ENCODE measurements at places on chromosomes 11 and 22.

DNA sequence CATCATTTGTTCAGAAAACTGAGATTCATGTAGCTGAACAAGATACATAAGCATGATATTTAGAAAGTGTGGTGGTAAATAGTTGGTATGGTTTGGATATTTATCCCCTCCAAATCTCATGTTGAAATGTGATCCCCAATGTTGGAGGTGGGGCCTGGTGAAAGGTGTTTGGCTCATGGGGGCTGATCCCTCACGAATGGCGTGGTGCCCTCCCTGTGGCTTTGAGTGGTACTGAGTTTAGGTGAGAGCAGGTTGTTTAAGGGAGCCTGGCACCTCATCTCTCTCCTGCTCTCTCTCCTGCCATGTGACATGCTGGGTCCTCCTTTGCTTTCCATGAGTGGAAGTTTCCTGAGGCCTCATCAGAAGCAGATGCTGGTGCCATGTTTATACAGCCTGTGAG is 48.1 kb downstream of the NXPE1 start:
- no peak for DNase-seq

GRCh38 chr22:33986954-33987353 is 66.7 kb upstream of the LARGE1 start:
- no peak for DNase-seq

DNA sequence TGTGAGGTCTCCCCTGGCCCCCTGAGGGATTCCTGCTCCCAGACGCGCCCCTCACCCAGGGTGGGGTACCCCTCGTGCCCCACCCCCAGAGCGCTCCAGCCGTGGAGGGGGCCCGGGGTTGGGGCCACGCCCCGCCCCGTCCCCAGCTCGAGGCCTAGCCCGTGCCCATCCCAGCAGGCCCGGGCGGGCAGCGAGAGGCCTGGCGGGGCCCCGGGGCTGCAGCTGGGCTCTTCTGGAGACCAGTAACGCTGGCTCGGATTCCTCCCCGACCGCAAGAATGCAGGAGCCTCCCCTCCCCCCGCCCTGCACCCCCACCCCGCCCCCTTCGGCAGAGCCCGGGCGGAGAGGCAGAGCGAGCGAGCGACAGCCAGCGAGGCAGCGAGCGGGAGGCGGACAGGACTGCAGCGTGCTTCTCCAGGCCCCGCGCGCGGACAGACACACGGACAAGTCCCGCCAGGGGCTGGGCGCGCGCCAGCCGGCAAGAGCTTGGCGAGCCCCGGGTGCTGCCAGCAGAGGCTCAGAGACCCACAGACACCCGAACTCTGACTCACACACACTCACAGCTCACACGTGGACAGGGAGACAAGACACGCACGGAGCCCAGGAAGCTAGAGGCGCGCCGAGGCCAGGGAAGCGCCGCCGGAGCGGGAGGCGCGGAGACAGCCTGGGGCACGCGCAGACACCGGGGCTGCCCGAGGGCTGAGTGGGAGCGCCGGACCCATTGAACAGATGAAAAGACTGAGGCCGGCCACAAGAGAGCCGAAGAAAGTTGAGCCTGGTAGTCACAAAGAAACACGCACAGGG is 15.2 kb downstream of the BCL9L start:
- peak; percentile 78 for DNase-seq

DNA sequence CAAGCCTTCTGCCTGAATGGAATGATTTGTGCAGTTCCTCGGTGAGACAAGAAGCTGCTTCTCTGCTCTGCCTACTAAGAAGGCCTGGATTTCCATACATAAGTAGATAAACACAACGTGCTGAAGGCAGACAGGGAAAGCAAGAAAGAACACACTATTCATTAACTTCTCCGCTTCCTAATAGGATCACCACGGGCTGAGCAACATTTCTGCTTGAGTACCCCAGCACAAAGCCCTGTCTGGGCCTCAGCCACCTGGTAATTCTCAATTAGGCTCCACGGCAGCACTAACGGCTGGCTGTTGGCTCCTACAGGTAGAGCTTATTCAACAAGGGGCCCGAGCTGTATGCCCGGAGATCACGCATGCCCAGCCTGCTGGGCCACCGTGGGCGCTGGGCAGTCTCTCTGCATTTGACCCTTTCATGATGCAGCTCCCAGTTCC is 1156.6 kb downstream of the TBC1D22A start:
- DNase-seq, result no peak

DNA sequence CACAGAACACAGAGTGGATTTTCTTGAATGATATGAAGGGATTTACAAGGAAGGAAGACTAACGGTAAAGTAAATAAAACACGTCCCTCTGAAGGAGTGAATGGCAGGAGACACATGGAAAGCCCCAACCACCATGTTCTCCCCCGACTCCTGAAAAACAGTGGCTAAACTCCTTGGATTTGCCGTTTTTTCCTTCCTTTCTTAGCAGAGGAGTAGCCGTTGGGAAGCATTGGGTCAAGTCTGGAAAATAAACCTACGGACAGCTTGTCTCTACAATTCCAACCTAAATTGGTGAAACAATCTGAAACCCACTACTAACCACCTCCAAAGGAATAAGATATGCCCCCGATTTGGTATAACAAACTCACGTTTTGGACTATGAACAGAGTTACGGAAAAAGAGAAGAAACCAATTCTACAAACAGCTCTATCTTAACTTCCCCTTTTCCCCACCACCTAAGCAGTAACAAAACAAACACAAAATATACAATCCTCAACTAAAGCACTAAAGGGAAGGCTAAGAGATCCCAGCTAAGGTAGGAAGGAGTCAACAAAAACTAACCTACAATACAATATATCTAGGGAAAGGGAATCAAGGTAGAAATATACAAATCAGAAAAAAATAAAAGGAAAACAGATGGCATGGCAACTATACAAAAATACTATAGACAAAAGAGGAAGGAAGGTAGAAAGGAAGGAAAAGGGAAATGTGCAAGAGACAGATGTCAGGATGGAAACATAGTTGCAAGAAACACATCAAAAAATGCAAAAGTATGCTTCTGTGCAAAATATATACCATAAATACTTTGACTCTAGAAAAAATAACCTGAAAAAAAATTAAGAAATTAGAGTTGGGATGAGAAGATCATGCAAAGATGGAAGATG is 43.8 kb upstream of the LYVE1 start:
- DNase-seq, result no peak

DNA sequence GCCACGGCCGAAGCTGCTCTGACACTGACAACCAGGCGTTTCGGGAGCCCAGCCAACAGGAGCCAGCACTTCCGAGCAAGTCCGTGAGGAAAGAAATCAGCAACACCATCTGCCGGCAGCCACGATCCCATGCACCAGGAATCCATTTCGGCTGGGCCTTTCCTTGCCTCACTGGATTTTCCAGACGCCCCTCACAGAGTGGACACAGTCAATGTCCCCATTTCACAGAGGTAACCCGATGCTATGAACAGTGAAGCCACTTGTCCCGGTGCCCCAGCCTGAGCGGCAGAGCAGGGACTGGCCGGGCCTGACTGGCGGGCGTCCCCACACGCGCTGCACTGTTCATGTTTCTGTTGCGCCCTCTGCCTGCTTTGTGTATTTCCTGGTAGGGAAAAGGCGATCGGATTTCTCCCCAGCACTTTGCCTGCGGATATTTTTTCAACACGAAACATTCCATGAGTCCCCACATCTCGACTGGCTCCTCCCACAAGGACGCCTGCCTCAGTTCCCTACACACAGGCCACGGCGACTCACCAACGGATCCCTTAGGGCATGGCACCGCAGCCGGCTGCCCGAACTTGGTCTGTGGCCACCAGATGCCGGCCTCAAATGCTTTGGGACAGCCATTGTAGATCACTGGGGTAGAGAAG is 55.3 kb downstream of the TRMU start:
- DNase-seq, result peak; percentile 62

DNA sequence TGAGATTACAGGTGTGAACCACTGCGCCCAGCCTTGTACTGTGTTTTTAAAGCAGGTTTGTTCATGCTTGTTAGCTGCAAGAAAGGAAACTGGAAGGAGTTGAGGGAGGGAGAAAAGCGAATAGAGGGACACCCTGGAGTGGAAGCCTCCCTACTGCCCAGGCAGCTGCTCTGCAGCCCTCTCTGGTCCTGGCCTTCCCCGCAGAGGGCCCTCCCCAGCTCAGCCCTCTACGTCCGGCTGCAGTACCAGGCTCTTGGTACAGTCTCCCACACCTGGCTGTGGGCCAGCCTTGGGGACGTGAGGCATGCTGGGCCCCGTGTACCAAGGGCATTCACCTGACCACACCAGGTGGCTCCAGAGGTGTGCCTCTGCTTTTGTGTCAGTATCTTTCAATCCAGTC is 70.8 kb downstream of the MED15 start:
- no peak for DNase-seq

DNA sequence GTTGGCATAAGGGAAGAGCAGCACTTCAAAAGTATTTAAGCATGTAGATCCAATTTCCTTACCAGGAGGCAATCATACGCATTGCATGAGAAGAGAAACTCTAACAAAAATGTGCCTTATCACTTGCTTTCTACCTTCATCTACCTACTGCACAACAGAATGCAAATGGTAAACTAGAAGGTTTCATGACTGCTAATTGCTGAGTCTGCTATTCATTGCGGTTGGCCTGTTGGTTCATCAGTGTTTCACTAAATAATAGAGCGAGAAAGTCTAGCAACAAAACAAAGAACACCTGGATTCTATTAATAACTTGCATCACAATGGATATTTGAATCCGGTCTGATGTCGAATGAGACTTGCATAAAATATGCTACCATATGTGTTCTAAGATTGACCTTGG is 229.0 kb downstream of the OPCML start:
- DNase-seq, result no peak

DNA sequence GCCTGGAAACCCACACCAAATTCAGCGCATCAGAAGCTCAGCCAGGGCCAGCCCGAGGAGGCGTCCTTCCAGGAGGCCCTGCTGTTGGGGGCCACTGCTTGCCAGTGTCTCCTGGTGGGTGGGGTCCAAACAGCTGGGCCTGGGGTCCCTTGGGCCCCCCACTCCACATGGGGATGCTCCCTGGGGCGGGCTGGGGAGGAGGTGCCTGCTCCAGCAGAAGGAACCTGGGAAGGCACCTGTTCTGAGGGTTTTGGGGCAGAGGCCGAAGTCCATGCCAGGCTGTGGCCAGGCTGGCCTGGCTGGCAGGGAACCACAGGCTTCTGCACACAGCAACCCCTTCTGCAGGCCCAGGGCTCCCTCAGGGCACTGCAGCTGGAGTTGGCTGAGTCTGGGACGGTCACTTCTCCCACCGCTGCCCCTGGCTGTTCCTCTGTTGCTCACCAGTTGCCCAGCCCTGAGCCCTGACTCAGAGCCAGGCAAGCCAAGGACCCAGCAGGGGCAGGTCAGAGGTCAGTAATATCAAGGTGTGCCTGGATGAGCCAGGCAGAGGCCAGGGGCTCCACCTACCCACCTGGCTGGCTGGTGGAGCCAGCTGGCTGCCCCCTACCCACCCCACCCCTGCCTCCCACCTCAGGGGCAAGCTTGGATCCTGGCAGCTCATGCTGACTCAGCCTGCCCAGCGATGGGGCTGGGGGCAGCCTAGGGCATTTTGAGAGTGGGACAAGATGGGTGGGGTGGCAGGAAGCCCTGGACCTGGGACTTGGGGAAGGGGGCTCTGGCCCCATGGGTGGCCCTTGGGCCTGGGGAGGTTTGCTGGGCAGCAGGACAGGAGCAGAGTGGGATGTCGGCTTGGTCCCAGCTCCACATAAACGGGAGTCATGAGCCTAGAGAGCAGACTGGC is 12.0 kb upstream of the PHLDA2 start:
- DNase-seq, result no peak

- no peak for DNase-seq
Observed at GRCh38 chr11:127656116-127656836, 655.7 kb upstream of the KIRREL3 start.

DNA sequence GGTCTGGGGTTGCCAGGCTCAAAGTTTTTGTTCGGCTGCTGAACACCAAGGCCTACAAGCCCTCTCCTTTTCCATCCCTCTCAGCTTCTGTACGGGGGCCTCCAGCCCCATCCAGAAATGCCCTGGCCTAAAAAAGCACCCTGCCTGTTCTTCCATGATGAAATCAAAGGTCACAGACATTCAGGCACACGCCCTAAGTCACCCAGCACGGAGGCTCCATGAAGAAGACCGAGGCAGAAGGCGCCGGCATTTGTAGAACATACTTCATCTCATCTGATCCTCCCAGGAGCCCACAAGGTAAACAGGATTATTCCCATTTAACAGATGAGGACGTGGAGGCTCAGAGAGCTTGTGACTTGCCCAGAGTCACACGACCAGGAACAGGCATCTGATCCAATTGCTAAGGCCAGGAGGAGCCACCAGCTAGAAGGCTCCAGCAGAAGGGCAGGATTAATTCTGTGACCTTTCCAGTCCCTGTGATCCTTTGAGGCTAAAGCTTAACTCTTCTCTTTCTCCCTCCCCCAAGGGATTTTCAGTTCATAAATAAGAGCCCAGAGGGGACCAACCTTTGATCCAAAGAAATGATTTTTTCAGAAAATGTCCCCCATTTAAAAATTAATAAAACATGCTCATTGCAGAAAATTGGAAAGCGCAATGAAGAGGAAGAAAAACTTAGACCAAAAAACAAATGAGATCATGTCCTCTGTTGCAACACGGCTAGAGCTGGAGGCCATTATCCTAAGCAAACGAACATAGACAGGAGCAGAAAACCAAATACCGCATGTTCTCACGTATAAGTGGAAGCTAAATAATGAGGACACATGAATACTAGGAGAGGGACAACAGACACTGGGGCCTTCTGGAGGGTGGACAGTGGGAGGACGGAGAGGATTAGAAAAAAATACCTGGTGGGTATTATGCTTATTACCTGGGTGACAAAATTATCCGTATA is 38.7 kb downstream of the CYTH4 start:
- no peak for DNase-seq

- DNase-seq, result no peak
Observed at GRCh38 chr11:17845431-17845881, 110.9 kb downstream of the KCNC1 start.

GRCh38 chr11:103294516-103294915 is 185.3 kb downstream of the DYNC2H1 start:
- no peak for DNase-seq

DNA sequence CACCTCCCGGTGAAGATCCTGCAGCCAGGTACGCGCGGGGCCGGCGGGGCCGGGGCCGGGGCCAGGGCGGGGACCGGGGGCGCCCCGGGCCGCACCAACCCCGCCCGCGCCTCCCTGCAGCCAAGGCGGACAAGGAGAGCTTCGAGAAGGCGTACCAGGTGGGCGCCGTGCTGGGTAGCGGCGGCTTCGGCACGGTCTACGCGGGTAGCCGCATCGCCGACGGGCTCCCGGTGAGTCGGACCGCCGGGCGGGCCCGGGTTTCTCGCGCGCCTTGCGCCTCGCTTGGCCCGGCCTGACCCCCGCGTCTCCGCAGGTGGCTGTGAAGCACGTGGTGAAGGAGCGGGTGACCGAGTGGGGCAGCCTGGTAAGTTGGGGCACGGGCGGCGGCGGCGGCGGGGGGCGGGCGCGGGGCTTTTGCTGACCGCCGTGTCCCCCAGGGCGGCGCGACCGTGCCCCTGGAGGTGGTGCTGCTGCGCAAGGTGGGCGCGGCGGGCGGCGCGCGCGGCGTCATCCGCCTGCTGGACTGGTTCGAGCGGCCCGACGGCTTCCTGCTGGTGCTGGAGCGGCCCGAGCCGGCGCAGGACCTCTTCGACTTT is 531 bp downstream of the PIM3 start:
- DNase-seq, result peak; percentile 68

GRCh38 chr22:36874309-36874696 is 13.5 kb downstream of the NCF4 start:
- DNase-seq, result no peak

Data from ovary (tissue), 10 donors.